ENCODE measurements at places on chromosomes 7 and 10. TPM values are rescaled to one million over a fixed set of nuclear protein-coding genes. Genes with fewer than 3 reads are reported as not detected.

DNA sequence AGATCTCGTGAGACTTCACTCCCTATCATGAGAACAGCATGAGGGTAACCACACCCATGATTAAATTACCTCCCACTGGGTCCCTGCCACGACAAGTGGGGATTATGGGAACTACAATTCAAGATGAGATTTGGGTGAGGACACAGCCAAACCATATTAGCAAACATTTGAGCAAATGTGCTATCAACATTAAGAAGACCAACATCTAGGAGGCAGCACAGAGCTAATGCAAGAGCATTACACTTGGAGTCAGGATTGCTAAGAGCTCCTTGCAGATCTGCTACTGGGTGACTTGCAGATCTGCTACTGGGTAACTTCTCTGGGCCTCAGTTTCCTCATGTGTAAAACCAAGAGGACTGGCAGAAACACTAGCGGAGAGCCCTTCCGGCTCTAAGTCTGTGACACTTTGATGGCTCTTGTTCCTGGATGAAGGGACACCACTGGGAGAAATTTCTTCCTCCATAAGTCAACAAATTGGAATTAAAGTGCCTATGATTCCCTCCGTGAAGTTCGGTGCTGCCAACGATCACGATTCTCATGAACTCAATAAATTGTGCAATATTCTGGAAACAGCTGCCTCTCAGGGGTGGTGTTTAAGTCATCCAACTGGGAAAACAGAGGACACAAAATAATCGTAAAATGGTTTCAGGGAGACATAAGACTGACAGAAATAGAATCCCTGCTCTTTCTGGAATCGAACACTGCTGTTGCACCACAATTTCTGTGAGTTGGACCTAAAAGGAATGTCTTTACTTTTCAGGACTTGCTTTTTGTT, 115.8 kb upstream of the ITGB1 start:
- DNase-seq = no peak

- DNase-seq = no peak
Observed at GRCh38 chr10:350981-351501, 215.8 kb downstream of the ZMYND11 start.

- no peak for DNase-seq
Observed at GRCh38 chr10:2777666-2778355, 289.5 kb upstream of the PFKP start.

- DNase-seq = no peak
Observed at GRCh38 chr10:92045641-92046106, 122.1 kb downstream of the BTAF1 start.

- no peak for DNase-seq
Observed at GRCh38 chr10:43263551-43264343, 3.1 kb downstream of the RASGEF1A start.

GRCh38 chr10:49175587-49176309, 12.4 kb downstream of the TMEM273 start:
- DNase-seq = no peak

USP54 gene
- 63.1 TPM for total RNA-seq

INMT gene
- 3.6 TPM for total RNA-seq

AZGP1 gene
- 584 TPM for total RNA-seq

RGR gene
- total RNA-seq = 0.08 TPM
